ENCODE measurements at places on chromosomes 1 and 21. TPM values are rescaled to one million over a fixed set of nuclear protein-coding genes. Genes with fewer than 3 reads are reported as not detected.
A peak's percentile ranks its signal among the peaks of the same experiment; 100 is the strongest.

DNA sequence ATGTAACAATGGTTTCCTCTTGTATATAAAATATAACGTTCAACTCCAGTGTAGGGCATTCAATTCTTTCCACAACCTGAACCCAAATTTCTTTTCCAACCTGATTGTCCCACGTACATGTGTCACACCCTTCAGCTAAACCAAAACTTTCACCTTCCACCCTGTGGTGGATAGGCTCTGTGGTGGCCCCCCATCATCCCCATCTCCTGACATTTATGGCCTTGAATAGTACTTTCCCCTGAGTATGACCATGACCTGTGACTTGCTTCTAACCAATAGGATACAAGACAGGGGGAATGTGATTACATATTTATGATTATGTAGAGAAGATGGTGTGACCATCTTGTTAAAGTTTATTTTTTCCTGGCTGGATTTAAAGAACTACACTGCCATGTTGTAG, 377.0 kb downstream of the PTPRC start:
- DNase-seq = no peak

Gene TFF2
- total RNA-seq = not detected

Gene GUCA2A
- not detected for total RNA-seq

GRCh38 chr1:228340686-228341449, 65.8 kb downstream of the TRIM11 start:
- DNase-seq = peak; percentile 24

DNA sequence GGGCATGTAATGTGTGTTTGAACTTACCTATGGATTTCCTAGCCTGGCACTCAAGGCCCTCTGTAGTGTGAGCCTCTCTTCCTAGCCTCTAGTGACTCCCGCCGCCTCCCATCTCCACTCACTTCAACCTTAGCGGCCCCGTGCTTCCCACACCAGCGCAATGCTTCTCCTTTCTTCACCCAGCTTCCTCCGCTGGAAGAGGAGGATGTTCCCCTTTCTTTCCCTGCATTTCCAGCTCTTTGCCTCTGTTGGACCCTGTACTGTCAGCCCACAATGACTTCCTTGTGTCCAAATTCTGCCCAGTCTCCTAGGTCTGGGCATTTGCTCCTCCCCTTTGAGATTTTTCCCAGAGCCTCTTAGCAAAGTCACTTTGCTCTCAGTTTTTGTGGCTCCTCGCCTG, 138.1 kb upstream of the IRF2BP2 start:
- DNase-seq = no peak
